Stimulated activated CD8-positive, alpha-beta memory T cell treated with anti-CD3 and anti-CD28 coated beads, Interleukin-4, amount 100 ng/mL, for 4 hours (primary cell): ENCODE measurements at places on chromosomes 1 and 21.

DNA sequence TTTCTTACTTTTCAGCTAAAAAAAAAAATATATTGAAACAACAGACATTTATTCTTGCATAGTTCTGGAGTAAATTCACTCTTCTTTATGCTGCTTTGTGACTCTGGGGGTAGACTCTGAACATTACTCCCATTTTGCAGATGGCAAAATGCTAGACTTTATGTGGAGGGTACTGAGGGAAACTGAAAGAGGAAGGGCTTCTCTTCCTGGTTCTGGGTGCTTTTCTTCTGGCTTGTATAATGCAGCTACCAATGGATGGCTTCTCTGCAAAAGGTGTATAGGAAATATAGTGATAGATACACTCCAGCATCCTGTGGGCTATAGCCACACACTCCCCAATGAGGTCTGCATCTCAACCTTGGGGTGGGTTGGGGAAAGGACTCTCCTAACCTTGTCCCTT is 19.7 kb upstream of the ZBTB40 start:
- DNase-seq = no peak

- no peak for DNase-seq
Measured at GRCh38 chr1:18480315-18481189, at the start of gene KLHDC7A. Gene KLHDC7A, plus strand, starts transcription at chr1:18480930. Its CDS starts 52 bp downstream, at chr1:18480982.

GRCh38 chr1:175787881-175788280 is 44.5 kb upstream of the TNR start:
- no peak for DNase-seq

- DNase-seq = no peak
Measured at GRCh38 chr1:119318466-119319309, 49.9 kb upstream of the HAO2 start.

- no peak for DNase-seq
Measured at GRCh38 chr1:209435654-209436566, 147.6 kb upstream of the CAMK1G start.

GRCh38 chr1:39086865-39087409 is 60.8 kb downstream of the NDUFS5 start:
- no peak for DNase-seq

GRCh38 chr1:199452627-199453026 is 574.9 kb upstream of the NR5A2 start:
- DNase-seq = no peak

DNA sequence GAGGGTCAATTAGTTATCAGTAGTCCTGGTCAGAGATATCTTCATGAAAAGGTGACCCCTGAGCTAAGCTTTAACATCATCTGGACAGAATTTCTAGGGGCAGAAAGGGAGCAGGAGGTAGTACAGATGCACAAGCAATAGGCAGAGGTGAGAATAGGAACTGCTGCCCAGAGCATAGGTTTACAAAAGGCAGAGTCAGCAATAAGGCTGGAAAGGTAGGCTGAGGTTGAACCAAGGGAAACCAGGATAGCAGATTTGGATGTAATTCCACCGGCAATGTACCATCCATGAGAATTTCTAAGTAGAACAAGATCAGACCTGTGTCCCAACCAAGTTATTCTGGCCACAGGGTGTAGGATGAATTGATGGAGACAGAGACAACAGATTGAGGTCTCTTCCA is 6.2 kb upstream of the ILDR2 start:
- DNase-seq = no peak

DNA sequence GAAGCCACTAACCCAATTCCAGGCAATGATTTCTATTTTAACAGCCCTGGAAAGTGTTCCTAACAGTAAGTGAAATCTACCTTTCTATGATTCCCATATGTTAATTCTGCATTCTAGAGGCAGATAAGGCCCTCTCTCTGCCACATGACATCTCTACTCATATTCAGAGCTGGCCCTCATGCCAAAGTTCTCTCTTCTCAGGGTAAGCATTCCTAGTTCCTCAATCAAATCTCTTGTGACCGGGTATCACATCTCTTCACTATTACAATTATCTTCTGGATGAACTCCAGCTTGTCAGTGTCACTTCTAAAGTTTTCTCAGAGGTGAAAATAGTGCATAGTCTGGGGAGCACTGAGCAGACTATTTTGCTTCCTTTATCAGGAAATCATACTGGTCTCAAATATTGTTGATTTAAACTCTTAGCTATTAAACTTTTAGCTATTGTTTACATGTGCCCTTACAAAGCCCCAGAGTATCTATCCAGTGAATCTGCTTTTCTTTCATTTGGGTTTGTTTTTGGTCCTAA is 66.4 kb upstream of the TNFSF18 start:
- no peak for DNase-seq

- no peak for DNase-seq
Measured at GRCh38 chr1:17161137-17161740, 42.0 kb upstream of the PADI2 start.

- DNase-seq = no peak
Measured at GRCh38 chr21:35506352-35506751, 457.2 kb upstream of the RUNX1 start.

GRCh38 chr1:205579711-205580110 is 52.1 kb downstream of the ELK4 start:
- no peak for DNase-seq

GRCh38 chr1:51442616-51443015 is 76.5 kb downstream of the EPS15 start:
- DNase-seq = no peak

DNA sequence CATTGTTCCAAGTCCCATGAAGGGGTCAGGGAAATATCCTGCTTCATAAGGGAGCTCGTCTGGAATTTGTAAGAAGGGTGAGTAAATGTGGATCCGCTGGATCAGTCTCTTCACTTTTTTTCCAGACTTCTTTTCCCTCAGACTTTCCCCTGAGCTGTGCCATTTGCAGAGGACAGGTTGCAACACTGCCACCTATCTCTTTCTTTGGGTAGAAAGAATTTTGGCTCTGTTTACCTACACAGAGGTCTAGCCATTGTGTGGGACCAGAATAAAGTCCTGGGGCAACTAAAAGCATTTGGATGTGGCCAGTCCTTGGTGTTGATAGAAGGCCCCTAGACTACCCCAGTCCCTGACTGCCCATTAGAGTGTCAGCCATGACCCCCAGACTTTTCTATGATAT is 1146.7 kb upstream of the PRMT6 start:
- no peak for DNase-seq

DNA sequence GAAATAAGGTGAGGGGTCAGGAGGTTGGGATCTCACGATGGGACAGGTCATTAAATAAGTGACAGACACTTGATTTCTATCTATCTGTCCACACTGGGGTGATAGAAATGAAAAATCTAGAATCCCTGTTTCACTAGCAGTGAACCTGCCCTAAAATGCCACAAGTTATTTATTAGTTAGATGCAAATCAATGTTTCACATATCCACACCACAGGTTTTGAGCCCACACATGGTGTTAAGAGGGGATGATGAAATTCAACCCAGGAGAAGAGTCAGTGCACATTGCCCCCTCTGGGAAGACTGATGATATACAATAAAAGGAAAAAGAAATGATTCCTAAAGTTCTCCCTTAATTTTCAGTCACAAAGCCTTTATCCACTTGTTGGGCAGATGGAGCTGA is 10.1 kb upstream of the NTPCR start:
- DNase-seq = no peak

GRCh38 chr1:24929398-24930259 is 447 bp downstream of the RUNX3 start:
- DNase-seq = no peak

GRCh38 chr1:64608651-64609048 is 136.2 kb upstream of the RAVER2 start:
- no peak for DNase-seq

GRCh38 chr1:193303849-193304248 is 117.4 kb upstream of the B3GALT2 start:
- no peak for DNase-seq

- DNase-seq = no peak
Measured at GRCh38 chr1:24285231-24285630, 33.9 kb upstream of the GRHL3 start.

- no peak for DNase-seq
Measured at GRCh38 chr1:74245168-74245772, 10.1 kb downstream of the TNNI3K start.
